ENCODE measurements at places on chromosomes 12 and 14.
A peak's percentile ranks its signal among the peaks of the same experiment; 100 is the strongest.

DNA sequence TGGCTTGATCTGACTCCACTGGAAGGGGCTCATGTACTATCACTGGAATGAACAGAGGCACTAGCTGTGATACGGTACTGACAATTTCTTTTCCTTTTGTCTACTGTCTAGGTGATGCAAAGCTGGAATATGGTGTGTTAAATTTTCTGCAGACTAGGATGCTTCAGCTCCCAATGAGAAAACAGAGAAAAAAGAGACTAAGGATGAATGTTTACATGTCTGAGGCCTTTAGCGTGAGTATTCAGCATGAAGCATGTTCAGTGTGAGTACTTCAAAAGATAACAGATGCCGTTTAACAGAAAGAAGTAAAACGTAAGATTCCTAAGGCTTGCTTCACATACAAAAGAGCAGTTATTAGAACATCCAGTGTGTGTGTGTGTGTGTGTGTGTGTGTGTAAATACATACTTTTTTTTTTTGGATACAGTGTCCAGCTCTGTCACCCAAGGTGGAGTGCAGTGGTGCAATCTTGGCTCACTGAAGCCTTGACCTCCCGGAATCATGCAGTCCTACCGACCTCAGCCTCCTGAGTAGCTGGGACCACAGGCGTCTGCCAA is 92.3 kb upstream of the FERMT2 start:
- no peak for DNase-seq

DNA sequence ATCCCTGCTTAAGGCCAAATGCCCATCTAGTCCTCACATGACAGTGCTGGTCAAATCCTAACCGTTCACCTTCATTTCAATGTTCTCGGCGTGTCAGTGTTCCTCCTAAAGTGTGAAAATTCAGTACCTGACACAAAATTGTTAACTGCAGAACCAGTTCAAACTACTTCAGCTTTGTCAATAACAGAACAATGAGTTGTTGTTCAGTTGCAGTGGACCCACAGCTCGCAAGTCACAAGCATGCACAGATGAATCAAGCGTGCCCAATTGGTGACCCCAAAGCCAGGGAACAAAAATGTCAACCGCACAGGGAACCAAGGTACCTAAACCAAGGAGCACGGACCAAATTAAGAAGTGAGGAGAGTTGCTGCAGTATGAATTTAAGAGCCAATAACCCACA is 23.2 kb downstream of the NRDE2 start:
- no peak for DNase-seq

GRCh38 chr12:2160043-2160442 is 107.3 kb downstream of the CACNA1C start:
- DNase-seq, result no peak

DNA sequence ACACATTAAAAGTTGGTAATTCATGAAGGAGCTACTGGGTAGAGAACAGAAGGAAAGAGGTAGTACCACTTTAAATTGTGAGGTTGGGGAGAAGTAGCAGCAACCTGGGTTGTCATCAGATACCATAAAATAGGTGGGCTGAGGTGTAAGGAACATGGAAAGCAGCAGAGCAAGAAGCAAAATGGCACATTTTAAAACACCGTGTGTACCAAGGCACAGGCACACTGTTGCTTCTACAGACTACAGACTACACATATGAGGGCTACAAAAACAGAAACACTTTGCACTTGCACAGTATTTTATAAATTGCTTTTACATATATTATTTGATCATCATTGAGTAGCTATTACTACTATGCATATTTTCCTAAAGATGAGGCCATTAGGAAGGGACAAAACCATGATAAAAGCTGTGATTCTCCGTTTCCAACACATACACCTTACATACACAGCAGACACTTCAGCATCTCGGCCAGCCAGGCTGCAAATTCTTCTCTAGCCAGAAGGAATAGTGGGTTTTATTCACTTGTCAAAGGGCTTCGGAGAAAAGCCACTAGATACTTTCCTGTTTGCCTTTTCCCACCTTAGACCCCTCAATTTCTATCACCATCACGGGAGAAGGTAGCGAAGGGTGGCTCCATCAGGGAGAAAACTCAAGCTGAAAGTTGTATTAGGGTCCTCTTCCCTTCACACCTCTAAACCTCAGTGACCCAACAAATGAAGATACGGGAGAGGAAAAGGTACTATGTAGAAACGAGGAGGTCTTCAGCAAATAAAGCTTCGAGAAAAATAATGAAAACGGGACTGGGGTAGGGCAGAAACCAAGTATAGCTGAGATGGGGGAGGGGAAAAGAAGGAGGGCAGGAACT is 1.6 kb downstream of the PYM1 start:
- DNase-seq, result peak; percentile 7

GRCh38 chr14:47917344-47917954 is 242.0 kb upstream of the MDGA2 start:
- no peak for DNase-seq
